Fibroblast of villous mesenchyme (primary cell): ENCODE measurements at places on chromosomes 12 and 14. TPM values are rescaled to one million over a fixed set of nuclear protein-coding genes. Genes with fewer than 3 reads are reported as not detected.
A peak's percentile ranks its signal among the peaks of the same experiment; 100 is the strongest.

The DDX24 gene
- 92.1 and 128 TPM in 2 replicates for total RNA-seq

The CMA1 gene
- not detected in 2 replicates for total RNA-seq

The DUSP6 gene
- 68.9 and 75.1 TPM in 2 replicates for total RNA-seq

The HOXC6 gene
- 1.6 and 1.7 TPM in 2 replicates for total RNA-seq

The IRAK3 gene
- 2.6 and 3.0 TPM in 2 replicates for total RNA-seq

The DIO3 gene
- total RNA-seq = not detected in 2 replicates

GRCh38 chr12:78963439-78964227 is 99.1 kb downstream of the SYT1 start:
- DNase-seq = no peak

DNA sequence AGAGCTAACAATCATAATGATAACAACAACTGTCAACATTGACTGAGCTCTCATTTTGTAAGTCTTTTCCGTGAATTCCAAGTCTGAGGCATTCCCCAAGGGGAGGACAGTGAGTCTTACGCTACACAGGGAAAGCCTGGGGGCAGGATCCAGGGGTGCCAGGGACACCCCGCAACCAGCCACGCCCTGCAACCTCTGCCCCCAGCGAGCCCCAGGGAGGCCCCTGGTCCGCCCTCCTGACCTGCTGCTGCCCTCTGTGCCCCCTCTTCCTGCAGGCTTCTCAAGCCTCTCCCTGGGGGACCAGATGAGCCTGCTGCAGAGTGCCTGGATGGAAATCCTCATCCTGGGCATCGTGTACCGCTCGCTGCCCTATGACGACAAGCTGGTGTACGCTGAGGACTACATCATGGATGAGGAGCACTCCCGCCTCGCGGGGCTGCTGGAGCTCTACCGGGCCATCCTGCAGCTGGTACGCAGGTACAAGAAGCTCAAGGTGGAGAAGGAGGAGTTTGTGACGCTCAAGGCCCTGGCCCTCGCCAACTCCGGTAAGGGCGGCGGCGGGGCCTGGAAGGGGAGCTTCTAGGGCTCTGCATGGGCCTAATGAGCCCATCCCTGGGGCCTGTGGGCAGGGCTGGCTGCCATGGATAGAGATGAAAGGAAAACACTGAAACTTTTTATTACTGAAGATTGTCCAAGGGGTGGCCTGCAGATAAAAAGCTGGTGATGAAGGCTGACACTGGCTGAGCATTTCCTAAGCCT is 115.4 kb downstream of the ESRRB start:
- DNase-seq = no peak

GRCh38 chr12:65775720-65776119 is 48.6 kb upstream of the HMGA2 start:
- DNase-seq = no peak

- peak; percentile 20 for DNase-seq
Measured at GRCh38 chr12:118033902-118034301, 17.4 kb downstream of the RFC5 start.

DNA sequence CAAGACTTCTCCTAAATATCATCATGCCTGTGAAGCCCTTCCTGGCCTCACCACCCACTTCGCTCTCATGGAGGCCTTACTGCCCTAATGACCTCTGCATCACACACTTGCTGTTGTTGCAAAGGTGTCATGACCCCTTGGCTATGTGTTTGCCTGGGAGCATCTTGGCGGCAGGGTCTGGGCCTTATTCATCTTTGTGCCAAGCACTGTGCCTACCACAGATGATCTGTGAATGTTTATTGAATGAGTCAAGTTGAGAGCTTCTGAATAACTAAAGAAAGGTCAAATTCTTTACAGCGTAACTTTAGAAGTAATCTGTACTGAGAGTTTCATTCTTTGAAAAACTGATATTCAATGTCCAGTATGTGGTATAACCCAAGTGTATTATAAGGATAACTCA is 113.3 kb downstream of the TTC8 start:
- DNase-seq = no peak

DNA sequence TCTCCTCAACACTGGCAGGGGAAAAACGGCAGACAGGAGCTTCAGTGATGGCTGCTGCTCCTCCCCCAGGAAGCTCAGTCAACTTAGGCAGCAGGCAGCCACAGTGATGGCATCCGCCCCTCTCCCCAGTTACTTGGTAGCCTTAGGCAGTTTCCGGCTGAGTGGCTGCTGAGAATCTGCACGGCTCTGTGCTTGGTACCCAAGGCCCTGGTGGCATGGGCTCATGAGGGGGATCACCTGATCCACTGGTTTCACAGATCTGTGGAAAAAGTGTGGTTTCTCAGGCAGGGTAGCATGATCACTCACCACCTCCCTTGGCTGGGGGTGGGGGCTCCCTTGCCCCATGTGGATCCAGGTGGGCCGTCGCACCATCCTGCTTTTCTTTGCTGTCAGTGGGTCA is 244.6 kb upstream of the MDGA2 start:
- DNase-seq = no peak

- peak; percentile 36 for DNase-seq
Measured at GRCh38 chr14:78598046-78598920, 428.1 kb downstream of the NRXN3 start.

DNA sequence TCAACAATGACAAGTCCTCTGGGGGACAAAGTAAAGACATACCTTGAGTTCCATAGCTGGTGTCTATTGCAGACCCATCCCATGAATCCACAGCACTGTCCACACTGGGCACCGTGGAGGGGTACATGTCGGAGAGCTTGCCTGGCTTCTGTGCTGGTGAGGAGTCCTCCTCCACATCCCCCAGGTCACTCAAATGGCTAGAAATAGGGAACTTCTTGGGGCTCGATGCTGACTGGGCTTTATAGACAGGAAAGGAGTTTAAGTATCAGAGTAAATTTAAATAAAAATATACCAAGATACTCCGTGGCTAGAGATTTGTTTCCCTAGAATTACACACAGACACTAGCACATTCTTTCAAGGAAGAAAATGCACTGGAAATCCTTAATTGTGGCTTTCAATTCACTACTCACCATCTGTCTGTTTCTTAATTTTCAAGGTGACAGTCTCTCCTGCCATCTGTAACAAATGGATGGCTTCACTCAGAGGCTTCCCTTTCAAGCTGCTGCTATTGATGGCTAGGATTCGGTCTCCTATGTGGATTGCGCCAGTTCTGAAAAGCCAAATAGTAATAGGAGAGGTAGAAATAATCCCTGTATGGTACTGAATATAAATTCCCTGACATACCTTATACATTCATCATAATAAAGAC is 90.1 kb downstream of the HELB start:
- no peak for DNase-seq
